ENCODE measurements at places on chromosomes 16 and 17.

GRCh38 chr17:77106874-77107358 is 33.9 kb upstream of the SEC14L1 start:
- DNase-seq: no peak

GRCh38 chr16:52512297-52512987 is 34.5 kb downstream of the TOX3 start:
- no peak for DNase-seq

- DNase-seq: no peak
Observed at GRCh38 chr16:48959204-48959603, 322.4 kb downstream of the CBLN1 start.

- no peak for DNase-seq
Observed at GRCh38 chr16:30767767-30768465, 5.8 kb downstream of the RNF40 start.

- peak; percentile 16 for DNase-seq
Observed at GRCh38 chr17:13001991-13002615, 15.7 kb downstream of the ELAC2 start.

DNA sequence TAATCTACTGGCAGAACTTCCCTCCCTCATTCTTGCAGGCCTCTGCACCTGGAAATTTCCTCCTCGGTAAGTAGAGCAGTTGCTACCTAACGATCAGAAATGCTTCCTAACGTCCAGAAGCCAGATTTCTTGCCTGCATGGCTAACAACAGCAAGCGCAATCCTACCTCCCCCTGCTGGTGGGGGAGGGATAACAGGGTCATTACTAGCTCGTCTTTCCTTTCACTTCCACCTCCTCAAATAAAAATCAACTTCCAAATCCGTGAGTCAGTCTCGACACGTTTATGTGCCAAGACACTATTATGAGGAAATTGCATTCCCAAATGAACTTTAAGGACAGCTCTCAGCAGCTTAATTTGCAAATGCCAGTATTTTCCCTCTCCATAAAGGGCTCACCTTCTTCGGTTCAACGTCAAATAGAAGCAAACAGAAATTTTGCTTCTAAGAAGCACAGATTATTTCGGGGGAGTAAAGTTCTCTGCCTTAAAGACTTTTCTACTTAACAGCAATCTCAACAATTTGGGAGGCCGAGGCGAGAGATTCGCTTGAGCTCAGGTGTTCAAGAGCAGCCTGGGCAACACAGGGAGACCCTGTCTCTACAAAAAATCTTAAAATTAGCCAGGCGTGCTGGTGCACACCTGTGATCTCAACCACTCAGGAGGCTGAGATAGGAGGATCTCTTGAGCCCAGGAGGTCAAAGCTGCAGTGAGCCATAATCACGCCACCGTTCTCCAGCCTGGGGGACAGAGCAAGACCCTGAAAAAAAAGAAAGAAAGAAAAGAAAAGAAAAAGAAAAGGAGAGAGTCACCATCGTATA is 188.6 kb upstream of the PSMD7 start:
- DNase-seq: peak; percentile 15

DNA sequence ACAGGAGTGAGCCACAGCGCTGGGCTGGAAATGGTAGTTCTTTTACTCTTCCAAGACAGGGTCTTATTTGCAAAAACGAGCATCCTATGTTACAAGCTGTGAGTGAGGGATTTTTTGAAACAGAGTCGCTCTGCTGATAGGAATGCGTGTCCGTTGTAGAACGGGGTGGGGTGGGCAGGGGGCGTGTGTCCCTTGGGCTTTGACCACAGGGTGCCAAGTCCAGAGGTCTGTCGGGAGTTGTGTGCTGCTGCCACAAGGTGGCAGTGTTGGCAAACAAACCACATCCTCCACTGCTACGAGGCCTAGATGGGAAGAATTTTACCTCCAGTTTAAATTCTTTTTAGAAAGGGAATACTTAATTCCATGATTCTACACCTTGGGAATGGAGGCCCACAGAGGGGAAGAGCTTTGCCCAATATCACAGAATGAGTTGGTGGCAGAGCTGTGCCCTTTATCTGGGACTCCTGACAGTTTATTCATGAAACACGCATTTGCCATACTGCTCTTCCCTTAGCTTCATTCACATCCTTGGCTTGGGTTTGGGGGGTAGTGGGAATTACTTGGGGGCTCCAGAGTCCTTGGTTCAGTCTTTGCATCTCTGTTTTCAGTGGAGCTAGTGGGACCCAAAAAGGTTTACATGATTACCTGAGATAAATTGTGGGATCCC is 30.6 kb upstream of the ETV4 start:
- DNase-seq: peak; percentile 82

DNA sequence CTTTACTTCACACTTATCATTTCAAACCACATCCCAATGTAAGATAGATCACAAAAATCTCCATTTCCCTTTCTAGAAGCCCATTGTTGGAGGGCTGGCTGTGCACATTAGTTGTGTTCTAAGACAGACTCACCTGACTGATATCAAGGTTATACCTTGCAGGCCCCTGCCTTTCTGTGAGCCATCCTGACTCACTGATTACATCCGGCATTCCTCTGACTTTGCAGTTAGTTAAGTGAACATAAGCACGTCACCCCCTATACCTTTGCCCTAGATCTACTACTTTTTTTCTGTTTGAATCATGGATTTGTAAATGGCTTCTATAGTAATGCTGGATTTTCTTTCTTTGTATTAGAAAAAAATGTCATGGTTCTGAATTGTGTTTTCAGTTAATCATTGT is 78.3 kb downstream of the TANGO6 start:
- DNase-seq: no peak

DNA sequence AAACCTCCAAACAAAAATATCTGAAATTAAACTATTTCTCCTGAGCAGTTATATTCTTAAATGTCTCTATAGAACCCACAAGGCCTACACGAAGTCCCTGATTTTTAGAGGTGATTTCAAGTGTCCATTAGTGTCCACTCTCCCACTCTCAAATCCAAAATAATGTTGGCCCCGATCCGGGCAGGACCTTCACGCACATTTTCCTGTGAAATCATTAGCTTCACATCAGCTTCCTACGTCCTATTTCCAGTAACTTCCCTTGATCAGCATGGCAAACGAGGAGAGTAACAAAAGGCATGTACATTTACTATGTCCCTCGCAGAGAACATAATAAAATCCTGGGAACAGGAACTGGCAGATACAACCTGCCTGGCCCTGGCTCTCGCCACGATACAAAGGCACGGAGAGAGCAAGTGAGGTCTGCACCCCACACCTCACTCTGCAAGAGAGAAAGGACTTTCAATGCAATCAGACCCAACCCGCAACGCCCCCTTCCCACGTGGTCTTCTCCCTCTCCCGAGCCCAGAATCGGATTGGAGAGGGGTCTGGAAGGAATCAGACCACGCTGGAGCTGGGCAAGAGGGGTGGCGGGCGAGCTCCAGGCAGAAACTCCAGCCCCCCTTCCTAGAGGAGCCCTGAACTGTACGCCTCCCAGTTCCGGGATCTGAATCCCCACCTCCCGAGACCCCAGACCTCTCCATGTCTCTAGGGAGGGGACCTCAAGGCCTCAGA is 17.5 kb upstream of the C17orf78 start:
- peak; percentile 53 for DNase-seq

DNA sequence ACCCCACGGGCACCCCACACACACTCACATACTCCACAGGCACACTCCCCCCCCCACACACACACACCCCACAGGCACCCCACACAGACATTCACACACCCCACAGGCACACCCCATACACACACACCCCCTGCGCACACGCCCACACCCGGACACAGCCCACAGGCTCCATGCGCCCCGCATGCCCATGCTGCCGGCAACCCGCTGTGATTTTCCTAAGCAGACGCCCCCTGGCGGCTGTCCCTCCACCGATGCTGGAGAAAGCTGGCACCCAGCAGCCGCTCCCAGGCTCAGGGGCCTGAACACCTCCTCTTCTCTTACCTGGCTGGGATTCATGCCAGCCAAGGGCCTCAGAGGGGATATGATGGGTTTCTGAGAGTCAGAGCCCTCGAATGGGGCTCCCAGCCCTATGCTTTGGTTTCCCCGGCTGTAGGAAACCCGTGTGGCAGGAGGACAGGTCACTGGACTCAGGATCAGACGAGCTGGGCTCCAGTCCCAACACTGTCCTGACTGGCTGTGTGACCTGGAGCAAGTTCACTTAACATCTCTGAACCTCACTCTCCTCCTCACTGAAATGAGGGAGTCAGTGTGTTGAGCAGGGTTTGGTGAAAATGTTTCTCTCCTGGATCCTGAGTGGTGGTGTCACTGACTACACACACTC is 19.6 kb upstream of the TNFRSF13B start:
- DNase-seq: peak; percentile 76

GRCh38 chr17:72700226-72700625 is 392.3 kb downstream of the SLC39A11 start:
- DNase-seq: no peak

- DNase-seq: no peak
Observed at GRCh38 chr17:78719630-78720298, 62.3 kb downstream of the CYTH1 start.

GRCh38 chr16:55035956-55036355 is 105.3 kb downstream of the IRX5 start:
- no peak for DNase-seq

GRCh38 chr16:13606804-13607203 is 313.1 kb upstream of the ERCC4 start:
- DNase-seq: no peak

DNA sequence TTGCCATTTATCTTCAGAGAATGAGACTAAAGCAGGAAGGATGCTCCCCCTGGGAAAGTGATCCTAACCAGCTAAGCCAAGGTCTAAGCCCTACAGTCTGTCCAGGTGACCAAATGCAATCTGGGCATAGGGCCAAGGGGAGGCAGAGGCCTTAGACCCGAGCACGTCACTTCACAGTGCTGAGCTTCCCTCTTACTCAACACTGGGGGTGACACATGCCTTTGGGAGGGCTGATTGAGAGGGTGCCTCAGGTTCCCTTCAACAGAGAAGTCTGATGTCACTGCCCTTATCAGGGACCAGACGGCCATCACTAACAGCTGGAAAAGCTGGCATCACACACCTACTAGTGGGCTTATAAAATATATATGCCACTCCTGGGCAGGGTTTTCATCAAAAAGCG is 4.0 kb downstream of the CIAO2B start:
- DNase-seq: peak; percentile 54

DNA sequence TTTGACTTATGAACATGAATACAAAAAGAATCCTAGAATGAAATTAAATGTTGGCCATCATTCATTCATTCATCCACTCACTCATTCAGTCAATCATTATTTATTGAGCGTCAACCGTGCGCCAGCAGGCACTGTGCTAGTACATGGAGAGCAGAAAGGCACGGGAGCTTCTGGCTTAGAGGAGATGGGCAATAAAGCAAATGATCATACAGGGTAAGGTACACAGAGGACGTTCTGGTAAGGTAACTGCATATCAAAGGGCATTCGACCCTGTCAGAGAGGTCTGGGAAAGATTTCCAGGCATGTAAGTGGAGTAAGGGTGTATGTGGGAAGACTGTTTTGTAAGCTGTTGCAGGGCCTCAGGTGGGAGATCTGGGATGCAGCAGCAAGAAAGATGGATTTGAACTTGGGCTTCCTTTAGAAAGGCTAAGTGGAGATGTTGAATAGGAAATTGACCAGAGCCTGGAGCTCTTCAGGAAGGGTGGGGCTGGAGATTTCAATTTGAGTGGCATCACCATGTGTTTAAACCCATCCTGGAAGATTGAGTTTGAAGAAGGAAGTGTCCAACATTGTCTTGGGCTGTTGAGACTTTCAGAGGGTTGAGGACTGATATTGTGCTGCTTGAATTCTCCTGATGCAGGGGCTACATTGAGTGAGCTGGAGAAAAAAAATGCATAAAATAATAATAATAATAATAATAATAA is 2.8 kb upstream of the MSI2 start:
- DNase-seq: no peak

DNA sequence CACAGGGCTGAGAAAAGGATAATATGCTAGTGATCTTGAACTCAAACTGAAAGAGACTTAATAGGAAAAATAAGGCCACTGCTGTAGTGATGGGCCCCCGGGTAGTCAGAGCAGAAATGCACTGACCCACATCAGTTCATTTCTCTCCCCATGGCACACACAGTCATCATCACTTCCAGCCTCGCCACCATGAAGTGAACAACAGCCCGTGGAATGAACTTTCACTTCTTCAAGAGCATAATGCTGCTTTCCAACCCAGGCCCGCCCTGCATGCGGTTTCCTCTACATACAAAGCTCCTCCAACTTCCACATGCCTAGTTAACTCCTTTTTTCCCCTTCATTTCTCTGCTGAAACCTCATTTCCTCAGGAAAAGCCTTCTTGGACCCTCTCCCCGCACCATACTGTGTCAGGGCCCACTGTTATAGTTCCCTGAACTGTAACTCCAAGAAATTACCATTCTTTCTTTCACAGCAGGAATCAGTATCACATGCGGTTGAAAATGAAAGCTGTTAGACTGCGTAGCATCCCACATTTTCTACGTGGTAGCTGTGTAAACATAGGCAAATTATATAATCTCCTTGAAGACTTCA is 65.8 kb upstream of the SMIM36 start:
- peak; percentile 69 for DNase-seq

DNA sequence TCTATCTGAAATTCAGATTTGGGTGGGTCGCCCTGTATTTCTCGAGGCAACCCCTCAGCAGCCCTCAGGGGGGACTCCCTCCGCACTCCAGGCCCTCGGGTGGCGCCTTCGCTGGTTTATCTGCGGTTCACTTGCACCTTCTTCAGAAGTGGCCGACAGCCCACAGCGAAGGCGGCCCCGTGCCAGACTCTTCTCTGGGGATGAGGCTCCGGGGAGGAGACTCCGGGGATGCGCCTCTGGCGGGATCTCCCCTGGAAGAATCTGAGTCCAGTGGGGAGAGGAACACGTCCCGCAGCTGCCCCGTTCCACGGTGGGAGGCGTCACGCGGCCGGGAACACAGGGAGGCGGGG is 63.9 kb upstream of the DNAJA2 start:
- no peak for DNase-seq

DNA sequence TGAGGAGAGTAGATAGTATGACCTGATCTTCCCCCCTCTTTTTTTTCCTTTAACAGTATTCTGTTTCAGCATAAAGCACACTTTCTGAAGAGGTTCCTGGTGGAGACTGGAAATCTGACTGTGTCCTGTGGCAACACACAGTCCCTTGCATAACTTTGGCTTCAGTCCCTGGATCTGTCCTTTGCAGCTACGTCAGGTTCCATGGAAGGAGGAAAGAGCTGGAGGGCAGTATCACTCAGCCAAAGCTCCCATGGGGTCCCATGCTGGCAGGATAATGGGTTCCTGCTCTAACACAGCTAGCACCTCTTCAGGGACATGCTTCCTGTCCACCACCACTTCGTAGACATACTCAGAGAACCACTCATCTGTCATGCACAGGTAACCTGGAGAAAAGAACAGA is 13.3 kb upstream of the SLC6A4 start:
- DNase-seq: peak; percentile 68

- DNase-seq: peak; percentile 48
Observed at GRCh38 chr17:37791447-37792399, 46.9 kb upstream of the HNF1B start.

All from cardiac fibroblast (primary cell).